Cortex of kidney (tissue), 1 donor: ENCODE measurements at places on chromosomes 5 and 9.

GRCh38 chr5:159727167-159727566, 189.1 kb upstream of the ADRA1B start:
- no peak for DNase-seq

DNA sequence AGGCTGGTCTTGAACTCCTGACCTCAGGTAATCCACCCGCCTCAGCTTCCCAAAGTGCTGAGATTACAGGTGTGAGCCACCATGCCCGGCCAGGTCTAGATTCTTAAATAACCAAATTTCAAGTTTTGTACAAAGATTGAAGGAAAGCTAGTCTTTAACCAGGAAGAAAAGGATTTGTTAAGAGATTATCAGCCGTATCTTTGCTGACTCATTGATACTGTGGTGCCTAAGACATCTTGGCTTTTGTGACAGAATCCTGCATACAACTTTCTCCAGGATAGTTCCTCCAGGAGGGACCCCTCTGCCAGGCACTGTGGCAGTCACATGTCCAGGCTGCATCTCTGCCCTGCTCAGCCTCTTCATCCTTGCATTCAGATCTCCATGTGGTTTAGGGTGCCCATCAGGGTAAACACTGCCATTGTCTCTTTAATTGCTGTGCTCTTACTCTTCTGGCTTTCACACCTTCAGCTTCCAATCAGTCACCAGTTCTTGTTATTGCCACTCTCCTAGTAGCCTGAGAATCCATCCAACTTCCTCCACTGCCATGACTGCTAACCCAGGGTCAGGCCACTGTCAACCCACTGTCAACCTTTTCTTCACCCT, 10.0 kb downstream of the MAP3K1 start:
- DNase-seq = no peak

DNA sequence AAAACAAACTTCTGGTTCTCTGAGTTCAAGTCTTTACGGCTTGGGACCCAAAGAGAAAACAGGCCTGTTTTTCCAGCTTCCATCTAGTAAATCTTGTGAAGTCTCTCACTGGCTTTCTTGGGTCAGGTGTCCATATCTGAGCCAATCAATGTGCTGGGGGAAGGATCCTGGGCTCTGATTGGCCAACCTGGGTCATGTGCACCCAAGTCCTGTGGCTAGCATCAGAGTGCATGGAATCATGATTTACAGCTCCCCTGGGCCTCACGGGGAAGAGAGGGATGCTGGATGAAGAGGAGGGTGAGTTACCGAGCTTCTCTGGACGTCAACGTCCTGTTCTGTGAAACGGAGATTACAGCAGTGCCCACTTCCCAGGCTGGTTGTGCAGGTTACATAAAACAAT, 19.4 kb downstream of the CXCL14 start:
- no peak for DNase-seq

DNA sequence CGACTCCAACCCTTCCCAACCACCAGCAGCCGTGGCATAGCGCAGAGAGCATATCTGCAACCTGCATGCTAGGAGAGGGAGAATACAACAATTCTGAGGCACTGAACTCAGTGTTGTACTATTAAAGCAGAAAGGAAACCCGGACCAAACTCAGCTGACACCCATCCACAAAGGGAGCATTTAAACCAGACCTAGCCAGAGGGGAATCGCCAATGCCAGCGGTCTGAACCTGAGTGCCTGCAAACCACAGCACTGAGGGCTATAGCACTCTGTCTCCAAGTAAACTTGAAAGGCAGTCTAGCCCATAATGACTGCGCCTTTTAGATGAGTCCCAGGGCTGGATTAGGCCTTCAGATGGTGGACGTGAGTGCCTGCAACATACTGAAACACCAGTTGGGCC, 494.4 kb upstream of the PTPRD start:
- DNase-seq = no peak

DNA sequence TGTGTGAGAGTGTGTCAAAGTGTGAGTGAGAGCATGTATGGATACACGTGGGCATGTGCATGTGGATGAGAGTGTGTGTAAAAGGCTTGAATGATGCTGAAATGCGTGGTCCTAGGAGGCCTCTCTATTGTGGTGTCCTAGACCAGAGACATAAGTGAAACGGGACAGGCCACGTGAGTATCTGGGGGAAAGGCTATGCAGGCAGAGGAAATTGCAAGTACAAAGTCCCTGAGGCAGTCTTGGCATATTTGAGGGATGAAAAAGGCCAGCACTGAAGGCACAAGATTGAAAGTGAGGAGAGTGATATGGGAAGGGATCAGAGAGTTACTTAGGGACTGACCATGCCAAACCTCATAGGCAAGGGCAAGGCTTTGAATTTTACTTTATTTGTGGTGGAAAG, 67.2 kb upstream of the CCDC152 start:
- no peak for DNase-seq
